ENCODE measurements at places on chromosomes 13 and 19.

DNA sequence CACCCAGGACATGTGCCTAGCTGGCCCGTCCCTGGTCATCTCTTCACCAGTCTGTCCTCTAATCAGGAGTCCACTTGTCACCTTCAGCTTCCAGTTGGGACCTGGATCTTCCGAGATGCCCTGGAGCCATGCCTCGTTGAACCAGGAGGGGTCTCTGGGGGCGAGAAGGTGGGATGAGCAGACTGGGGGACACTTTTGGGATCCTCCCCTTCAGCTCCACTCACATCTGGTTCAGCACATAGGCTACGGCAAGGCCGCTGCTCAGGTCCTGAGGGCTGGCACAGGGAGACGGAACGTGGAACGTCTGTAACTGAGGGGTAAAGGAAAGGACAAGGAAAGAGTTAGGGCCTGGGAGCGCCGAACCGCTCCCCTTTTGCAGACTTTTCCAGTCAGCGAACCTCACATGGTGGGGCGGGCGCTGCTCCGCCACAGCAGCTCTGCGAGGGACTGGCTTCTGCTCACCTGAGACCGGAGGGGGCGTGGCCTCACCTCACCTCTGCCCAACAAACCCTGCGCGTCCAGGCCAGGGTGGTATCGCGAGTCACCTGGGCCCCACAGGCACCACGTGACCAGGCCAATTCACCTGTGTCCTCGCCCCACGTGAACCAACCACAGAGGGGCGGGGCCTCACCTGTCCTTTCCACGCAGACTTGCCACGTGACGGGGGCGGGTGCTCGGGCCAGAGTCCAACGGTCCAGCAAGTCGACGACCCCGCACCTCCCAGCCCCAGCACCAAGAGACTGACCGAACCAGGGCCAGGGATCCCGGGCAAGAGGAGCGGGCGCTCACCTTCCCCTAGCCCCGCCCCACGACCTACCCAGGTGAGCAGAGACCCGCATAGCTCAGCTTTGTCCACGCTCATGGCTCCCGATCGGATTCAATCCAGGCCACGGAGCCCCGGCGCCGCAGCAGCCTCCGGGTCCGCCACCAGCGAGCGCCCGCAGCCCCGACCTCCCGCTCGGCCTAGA is at the start of gene HOOK2:
HOOK2 (minus strand) TSS at position 965 of the 968 bp plus-strand sequence; CDS start at position 862, 103 bp downstream.
- DNase-seq = no peak

DNA sequence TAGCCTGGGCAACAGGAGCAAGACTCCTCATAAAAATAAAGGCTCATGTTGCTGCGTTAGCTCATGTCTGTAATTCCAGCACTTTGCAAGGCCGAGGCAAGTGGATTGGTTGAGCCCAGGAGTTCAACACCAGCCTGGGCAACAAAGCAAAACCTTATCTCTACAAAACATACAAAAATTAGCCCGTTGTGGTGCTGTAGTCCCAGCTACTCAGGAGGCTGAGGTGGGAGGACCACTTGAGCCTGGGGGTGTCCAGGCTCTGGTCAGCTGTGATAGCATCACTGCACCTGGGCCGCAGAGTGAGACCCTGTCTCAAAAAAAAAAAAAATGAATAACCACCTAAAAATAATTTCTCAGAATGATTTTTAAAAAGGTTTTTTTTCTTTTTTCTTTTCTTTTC is 3.9 kb upstream of the NUDT19 start:
- DNase-seq = no peak

DNA sequence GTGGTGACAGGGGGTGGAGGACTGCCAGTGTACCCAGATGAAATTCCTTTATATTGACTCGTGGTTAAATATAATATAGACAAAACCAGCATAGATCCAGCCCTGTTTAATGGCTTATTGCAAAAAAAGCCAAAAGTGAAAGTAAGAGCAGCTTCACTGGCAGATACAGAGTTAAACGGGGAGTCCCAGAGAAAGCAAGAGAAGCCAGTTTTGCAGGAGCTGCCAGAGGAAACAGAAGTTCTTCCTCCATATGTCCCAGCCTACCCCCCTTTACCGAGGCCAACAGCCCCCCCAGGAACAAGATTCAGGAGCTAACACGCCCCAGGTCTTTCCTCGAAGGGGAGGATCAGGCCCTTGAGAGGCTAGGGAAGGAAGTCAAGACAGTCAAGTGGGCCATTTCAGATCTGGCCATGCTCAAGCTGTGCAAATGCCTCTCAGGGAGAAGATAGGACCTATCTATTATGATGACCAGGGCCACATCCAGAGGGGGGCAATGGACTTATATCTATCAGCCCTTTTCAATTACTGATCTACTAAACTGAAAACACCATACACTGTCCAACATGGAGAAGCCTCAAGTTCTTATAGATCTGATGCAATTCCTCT is 47.2 kb upstream of the ZNF737 start:
- DNase-seq = no peak

DNA sequence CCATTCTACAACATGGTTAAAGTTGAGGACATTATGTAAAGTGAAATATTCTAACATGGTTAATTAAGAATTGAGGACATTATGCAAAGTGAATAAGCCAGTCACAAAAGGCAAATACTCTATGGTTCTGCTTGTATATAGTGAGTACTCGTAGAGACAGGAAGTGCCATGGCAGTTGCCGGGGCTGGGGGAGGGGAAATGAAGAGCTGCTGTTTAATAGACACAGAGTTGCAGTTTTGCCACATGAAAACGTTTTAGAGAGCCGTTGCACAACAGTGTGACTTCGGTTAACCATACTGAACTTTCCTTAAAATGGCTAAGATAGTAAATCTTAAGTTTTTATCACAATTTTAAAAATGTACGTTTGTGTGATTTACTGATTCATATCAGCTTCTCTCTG is 176.9 kb downstream of the SHISA2 start:
- peak; percentile 10 for DNase-seq

GRCh38 chr13:33251131-33251661 is 34.4 kb downstream of the STARD13 start:
- no peak for DNase-seq

DNA sequence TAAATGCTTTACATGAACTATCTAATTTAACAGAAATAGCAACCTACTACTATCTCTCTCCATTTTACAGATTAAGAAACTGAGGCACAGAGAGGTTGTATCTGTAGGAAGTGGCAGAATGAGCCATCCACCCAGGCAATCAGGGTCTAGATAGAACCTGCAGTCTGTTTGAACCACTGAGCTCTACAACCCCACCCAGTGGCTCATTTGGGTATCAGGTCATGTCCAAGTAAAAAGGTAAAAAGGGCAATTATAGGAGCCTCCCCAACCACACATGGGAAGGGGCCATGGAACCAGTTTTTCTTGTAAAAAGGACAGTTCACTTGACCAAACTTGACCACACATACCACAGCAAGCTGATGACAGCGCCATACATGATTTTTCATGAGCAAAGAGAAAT is 92.9 kb upstream of the SGCG start:
- no peak for DNase-seq

DNA sequence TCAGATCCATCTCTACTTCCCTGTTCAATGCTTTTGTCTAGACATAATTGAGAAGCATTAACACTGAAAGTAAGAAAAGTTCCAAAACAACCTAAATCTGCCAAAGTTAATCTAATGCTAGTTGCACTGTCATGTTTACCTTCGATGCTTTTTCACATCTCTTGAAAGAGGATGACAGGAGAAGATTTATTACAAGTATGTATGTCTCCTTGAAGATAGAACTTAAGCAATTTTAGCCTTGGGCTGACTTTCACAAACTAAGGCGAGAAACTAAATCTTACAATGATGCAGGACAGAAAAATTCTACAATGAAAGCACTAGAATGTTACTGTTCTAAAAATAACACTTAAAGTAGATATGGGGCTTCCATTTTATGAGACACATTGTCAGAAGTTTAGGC is 64.0 kb downstream of the MIPEP start:
- DNase-seq = no peak

GRCh38 chr13:84946192-84946591 is 853.0 kb downstream of the SLITRK6 start:
- DNase-seq = no peak

- no peak for DNase-seq
These were observed 9.0 kb downstream of the ZNF417 start for GRCh38 chr19:57907394-57907793.

DNA sequence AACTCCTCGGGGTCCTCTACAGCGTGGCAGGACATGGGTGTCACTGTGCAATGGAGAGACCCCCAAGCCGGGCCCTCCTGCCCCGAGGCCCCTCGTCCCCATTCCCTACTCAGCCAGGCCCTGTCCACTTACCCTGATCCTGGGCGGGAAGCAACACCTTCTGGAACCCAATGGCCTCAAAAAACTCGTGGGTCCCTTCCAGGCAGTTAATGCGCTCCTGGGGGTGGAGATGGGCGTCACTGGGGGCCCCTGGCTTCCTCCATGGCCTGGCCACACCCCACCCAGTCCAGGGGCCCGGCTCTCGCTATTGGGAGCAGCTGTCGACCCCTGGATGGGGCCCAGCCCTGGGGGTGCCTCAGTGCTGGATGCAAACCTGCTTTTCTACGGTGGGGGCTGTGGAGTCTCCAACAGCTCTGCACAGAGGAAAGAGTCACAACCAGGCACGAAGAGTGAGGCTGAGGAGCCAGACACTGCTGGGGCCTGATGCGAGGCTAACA is 10.8 kb downstream of the UBXN6 start:
- DNase-seq = no peak

- DNase-seq = no peak
These were observed 93.3 kb downstream of the PIBF1 start for GRCh38 chr13:72875233-72875632.

DNA sequence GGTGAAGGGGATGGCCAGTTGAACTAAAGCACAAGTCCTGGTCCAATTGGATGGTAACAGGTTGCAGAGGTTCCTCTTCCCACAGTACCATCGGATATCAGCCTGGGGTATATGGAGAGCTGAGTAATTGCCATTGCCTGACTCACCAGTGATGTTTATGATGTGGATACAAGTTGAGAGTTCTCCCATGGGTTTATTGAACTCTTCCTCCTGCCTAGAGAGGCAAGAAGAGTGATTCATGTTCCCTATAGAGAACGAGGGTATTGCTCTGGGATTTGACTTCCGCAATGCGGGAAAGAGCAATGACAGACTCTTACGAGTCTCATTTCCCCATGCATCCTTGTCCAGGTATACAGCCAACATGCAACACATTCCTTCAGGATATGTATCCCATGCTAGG is 111.3 kb upstream of the PCDH9 start:
- no peak for DNase-seq

- no peak for DNase-seq
These were observed 203.2 kb downstream of the FGF14 start for GRCh38 chr13:102198418-102199311.

GRCh38 chr19:35034588-35035382 is 4.5 kb downstream of the SCN1B start:
- DNase-seq = no peak

DNA sequence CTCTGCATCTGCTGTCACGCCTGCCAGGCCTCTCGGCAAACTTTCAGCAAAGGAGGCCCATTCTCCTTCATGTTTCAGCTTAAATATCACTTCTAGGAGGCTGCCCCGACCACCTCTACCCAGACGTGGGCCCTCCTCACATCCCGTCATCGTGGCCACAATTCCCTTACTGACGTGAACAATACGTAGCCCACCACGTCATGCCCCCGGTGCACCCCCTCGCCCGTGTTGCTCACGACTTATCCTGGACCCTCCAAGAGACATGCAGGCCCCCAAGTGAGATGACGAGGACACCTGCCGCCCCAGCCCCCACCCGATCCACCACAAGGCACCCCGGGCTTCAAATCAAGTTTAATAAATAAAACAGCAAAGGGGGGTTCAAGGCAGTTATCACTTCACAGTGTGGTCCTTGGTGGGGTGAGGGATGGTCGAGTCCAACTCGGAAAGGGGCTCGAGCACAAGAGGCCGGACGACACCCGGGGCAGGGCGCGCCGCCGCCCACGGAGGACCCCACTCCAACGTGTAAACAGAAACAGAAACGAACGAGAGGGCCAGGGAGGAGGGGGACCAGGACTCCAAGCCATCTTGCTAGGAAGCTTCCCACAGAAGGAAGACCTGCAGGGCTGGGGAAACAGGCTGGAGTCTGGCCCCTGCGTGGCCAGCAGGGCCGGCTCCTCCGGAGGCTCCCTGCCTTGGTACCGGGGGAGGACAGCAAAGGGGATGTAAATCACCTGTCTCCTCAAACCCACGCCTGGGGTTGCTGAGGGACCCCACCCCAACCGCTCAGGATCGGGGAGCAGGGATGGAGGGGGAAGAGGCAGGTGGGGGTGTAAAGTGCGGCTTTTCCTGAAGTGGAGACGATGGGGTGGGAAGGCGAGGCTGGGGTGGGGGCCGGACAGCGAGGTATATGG is 14.3 kb upstream of the PLPP2 start:
- no peak for DNase-seq

GRCh38 chr13:44397766-44398223 is 24.2 kb downstream of the SERP2 start:
- DNase-seq = no peak

DNA sequence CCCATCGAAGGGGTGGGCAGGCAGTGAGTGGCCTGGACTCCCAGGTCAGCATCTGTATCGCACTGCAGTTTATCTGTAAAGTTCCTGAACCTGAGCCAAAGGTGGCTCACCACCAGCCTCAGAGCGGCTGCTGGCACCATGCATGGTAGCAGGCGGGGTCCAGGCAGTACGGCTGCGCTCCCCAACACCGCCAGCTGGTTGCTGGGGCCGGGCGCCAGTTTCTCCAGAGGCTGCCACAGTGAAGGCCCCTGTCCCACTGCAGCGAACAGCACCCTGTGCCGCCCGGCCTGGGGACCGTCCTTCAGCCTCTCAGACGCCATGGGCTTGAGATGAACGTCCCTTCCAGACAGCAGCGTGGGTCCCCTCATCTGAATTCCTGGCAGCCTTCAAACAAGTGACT is 109.8 kb downstream of the KDM4B start:
- no peak for DNase-seq

DNA sequence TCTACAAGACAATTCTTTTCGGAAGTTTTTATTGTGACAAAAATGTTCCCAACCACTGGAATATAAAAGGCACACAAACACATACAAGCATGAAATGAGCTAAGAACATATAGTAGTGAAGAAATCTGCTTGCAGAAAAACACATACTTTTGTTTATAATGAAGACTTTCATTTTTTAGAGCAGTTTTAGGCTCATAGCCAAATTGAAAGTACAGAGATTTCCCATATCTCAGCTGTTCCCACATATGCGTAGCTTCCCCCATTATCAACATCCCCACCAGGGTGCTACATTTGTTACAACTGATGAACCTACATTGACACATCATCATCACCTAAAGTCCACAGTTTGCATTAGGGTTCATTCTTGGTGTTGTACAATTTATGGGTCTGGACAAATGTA is 249.4 kb downstream of the KCTD12 start:
- DNase-seq = no peak
